Stimulated activated CD4-positive, alpha-beta T cell treated with anti-CD3 and anti-CD28 coated beads, TNF-alpha, amount 100 ng/mL, for 24 hours (primary cell): ENCODE measurements at places on chromosomes 5 and 9.

DNA sequence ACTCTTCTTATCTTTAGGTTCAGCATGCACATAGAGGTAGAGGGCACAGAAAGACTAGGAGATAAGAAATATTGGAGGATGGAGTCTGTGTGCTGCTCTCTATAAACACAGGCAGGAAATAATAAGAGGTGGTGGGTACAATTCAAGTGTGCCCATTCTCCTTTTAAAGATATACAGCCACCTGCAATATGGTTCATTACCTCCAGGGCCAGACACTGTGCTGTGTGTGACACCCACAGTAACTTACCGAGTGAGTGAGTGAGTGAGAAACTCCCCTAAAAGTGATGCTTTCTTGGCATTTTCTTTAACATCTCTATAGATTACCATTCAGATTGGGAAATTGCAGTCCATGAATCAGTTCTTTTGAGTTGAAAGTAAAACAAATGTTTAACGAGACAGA, 311.8 kb upstream of the KCNN2 start:
- DNase-seq, result no peak

- DNase-seq, result no peak
These were observed 290.4 kb downstream of the CSNK1G3 start for GRCh38 chr5:123802298-123802951.

GRCh38 chr9:132242621-132243155, 80.8 kb downstream of the NTNG2 start:
- DNase-seq, result no peak

GRCh38 chr5:177426566-177427210, at the start of gene GRK6:
Gene GRK6, plus strand, starts transcription at chr5:177426676. Its CDS starts 170 bp downstream, at chr5:177426846.
- DNase-seq, result no peak

GRCh38 chr5:125109293-125109692, 362.9 kb upstream of the ZNF608 start:
- no peak for DNase-seq

DNA sequence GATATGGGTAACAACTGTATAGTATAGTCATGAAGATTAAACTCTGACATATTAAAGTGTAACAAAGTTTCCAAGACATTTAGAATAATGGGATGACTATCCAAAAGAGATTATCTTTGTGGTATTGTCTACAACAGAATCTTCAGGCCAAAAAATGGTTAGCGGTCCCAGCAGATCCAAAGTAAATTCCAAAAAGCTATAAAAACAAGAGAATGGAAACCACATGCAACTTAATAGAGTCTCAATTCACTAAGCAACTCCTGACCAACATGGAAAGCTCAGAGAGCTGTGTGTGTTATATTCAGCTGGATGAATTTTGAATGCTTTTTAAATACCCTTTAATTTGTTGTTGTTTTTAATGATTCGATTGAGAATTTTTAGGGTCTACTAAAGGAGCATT, 688.2 kb downstream of the CETN3 start:
- DNase-seq, result no peak

DNA sequence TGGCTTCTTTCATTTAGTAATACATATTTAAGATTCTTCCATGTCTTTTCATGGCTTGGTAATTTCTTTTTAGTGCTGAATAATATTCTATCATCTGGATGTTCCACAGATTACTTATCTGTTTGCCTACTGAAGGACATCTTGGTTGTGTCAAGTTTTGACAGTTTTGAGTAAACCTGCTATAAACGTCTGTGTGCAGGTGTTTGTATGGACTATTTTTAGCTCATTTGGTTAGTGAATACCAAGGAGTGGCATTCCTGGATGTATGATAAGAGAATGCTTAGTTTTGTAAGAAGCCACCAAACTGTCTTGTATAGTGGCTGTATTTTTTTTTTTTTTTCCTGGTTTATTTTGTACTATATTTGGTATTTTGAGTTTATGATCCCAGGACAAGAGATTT, 38.4 kb downstream of the PRRC1 start:
- DNase-seq, result no peak

- DNase-seq, result no peak
These were observed 87.6 kb downstream of the FBXO38 start for GRCh38 chr5:148471379-148471778.

- DNase-seq, result no peak
These were observed 239.0 kb downstream of the PJA2 start for GRCh38 chr5:109170629-109171350.

DNA sequence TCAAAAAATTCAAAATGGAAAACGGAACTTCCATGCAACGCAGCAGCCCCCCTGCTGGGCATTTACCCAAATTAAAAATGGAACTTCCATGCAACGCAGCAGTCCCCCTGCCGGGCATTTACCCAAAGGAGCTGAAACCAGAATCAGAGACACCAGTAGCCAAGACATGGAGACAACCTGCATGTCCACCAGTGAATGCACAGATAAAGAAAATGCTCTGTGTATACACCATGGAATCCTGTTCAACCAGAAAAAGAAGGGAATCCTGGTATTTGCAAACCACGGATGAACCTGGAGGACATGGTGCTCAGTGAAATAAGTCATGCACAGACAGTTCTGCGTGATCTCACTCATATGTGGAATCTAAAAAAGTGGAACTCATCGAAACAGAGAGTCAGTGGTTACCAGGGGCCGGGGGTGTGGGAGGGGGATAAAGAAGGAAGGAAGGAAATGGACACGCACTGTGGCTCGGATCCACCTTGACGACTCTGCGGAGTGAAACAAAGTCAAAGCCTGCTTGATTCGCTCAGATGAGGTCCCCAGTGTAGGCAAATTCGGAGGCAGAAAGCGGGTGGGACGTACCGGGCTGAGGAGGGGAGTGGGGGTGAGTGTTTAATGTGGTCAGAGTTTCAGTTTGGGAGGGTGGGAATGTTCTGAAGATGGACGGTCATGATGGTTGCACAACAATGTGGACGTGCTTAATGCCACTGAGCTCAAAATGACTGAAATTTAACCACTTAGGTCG, 40.2 kb upstream of the EXOC3 start:
- no peak for DNase-seq

DNA sequence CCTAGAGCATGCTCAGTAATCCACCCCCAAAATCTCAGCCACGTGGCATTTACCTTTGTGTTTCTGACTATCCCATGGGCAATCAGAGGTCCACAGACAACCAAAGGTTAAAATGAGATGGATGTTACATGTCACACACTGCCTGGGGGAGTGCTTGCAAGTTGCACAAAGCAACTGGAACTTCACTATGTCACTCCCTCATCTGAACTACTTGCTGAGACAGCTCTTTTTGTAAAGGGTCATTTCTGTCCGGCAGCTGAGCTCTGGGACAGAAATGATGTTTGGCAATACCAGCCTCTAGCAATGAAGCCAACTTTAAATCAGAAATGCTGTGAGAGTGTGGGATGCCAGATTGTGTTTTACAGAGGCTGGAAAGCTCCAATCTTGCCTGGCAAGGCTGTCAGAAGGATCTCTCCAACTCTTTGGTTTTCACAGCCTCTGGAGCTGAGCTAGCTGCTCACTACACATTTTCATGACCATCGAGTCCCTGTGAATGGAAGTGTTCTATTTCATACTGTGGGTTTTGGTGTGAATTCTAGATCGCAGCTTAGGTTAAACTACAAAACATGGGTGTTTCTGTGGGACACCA, 66.3 kb upstream of the TMEM215 start:
- DNase-seq, result no peak

GRCh38 chr5:73333944-73334703, 114.5 kb downstream of the FOXD1 start:
- no peak for DNase-seq

DNA sequence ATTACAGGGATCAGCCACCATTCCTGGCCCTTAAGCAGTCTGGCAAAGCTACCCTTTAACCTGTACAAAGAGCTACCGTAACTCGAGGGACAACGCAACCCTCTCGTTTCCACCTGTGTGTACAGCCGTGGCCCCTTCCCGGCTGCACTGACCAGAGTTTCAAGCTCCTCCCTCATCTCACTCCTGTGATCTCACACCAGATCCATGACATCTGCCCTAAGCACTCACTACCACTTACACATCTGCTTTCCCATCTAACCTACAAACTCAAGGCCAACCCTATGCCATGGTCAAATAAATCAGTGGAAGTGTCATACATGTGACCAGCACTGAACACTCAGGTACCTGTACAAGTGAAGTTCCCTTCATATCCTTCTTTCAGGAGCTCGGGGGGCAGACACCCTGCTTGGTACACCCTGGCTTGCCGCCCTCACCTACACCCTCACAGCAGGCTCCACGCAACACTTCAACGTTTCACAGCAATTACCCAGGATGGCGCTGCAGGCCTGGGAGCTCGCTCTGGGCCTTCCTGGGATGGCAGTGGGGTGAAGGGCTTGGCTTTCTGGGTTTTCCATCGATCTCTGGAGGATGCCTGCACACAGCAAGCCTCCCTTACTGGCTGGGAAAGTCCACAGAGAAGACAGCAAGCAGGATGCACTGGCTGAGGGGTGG, 61.7 kb downstream of the PRRT1B start:
- no peak for DNase-seq

DNA sequence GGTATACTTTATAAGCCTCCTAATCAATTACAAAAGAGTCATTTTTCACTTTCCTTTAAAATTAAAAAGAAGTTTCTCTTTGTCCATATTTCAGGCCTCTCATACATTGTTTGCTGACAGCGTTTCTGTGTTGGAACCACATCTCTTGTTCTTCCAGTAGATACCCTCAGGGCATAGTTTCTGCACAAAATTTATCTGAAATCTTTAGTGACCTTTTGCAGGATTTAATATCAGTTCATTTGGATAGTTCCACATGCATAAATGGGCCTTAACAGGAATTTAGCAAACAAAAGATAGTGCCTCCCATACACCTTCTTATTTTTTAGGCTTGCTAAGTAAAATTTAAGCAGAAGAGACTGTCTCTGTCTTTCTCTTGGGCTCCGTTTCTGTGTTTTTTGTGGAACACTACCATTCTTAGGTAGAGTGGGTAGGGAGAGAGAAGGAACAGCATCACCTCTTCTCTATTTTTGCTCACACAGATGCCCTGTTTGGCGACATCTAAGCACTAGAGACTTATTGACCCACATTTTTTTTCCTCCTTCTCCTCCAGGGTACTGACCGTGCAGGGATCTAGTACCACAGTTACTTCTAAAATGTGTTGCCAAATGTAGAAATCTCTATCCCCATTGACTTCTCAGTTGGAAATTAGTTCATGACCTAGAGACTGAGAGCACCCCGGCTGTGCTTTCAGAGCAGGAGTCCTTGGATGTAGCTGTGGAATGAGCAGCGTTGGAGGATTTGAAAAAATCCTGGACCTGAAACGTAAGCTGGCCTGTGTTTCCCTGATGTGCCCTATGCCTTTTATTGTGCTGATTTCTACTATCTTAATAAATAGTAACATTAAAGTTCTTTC, 22.1 kb downstream of the ARHGAP26 start:
- no peak for DNase-seq

- DNase-seq, result no peak
These were observed 107.9 kb upstream of the LARP1 start for GRCh38 chr5:154647114-154647760.

- DNase-seq, result no peak
These were observed 185.2 kb upstream of the TRIM32 start for GRCh38 chr9:116501871-116502270.

- no peak for DNase-seq
These were observed 21.5 kb upstream of the NEUROG1 start for GRCh38 chr5:135557076-135557838.

- no peak for DNase-seq
These were observed 472.8 kb downstream of the PSAT1 start for GRCh38 chr9:78769690-78770089.

GRCh38 chr9:122785269-122785668, 3.5 kb upstream of the OR5C1 start:
- no peak for DNase-seq

- DNase-seq, result no peak
These were observed 397.1 kb downstream of the DMAC1 start for GRCh38 chr9:7402334-7403027.

DNA sequence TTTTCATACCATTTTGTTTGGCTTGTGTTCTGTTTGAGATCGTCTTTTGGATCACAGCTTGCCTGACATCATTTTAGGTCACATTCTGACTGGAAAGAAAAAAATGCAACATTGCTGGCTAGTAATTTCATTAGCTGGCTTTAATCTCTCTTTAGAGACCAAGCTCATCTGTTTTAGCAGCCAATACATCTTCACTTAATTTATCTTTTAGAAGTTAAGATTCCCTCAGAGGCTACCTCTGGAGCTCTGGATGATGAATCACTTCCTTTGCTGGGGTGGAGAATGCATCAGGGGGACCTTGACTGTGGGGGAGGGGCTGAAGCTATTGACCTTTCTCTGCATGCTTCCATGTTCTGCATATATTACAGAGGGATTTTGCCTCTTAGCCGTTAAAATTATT, 181.5 kb upstream of the OTULINL start:
- DNase-seq, result no peak

DNA sequence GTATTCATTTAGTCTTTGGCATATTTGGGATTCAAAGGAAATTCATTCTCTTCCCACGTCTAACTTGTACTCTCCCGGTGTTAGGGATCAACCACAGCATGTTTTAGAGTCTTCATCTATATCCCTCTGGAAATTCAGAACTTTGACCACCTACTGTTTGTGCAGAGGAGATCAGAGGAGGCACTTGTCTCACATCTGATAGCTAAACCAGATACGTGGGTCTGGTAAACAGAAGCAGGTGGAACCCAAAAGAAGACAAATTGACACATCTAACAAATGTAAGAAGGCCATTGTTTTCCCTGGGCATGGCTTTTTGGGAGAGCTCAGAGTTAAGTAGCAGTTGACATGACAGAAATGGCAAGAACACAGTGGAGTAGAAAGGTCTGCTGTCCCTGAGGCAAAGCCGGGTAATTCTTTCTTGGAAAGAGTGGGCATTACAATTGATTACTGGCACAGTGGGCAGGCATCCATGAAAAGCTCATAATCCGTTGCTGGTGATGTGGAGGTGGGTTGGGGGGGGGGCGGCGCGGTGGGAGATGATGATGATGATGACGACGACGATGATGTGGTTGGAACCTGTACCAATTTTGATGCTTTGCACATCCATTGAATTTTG, 27.5 kb downstream of the PIP5K1B start:
- DNase-seq, result no peak

DNA sequence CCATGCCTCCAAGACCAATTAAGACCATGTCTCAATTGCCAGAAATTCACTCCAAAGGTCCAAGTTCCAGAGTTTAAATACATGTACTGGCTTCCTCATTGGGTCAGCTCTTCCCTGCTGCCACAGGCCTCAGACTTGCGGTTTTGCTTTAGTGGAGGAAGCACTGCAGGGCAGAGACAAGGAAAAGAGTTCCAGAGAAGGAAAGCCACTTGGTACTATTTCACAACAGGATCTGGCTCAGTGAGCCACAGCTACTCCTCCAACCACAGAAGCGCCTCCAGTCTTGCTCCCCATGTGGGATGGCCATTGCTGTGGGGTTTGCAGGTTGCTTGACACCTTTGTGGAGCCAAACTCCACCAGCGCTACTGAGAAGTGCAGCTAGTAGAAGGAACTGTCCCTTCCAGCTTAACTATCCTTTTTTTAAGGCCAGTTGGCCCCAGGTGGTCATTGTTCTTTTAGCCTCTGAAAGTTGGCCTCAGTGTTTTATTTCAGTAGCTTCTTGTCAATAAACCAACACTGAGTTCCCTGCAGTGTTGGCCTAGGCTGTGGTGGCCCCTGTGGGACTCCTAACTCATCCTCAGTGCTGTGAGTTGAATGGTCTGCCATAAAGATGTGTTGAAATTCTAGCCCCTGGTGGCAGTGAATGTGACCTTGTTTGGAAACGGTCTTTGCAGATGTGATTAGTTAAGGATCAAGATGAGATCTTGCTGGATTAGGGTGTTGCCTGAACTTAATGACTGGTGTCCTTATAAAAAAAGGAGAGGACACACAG, 93.7 kb upstream of the DAP start:
- no peak for DNase-seq

- peak; percentile 34 for DNase-seq
These were observed 592 bp downstream of the UBAP2 start for GRCh38 chr9:34047864-34048726.

GRCh38 chr9:109176386-109176785, 9.3 kb upstream of the FRRS1L start:
- no peak for DNase-seq
